ENCODE measurements at places on chromosomes 6 and 20.

GRCh38 chr6:13229205-13230085, 98.9 kb downstream of the TBC1D7 start:
- DNase-seq, result no peak

- DNase-seq, result no peak
These were observed 29.9 kb downstream of the HS3ST5 start for GRCh38 chr6:114312931-114313330.

- DNase-seq, result no peak
These were observed 50.6 kb upstream of the MRPS10 start for GRCh38 chr6:42268016-42268834.

DNA sequence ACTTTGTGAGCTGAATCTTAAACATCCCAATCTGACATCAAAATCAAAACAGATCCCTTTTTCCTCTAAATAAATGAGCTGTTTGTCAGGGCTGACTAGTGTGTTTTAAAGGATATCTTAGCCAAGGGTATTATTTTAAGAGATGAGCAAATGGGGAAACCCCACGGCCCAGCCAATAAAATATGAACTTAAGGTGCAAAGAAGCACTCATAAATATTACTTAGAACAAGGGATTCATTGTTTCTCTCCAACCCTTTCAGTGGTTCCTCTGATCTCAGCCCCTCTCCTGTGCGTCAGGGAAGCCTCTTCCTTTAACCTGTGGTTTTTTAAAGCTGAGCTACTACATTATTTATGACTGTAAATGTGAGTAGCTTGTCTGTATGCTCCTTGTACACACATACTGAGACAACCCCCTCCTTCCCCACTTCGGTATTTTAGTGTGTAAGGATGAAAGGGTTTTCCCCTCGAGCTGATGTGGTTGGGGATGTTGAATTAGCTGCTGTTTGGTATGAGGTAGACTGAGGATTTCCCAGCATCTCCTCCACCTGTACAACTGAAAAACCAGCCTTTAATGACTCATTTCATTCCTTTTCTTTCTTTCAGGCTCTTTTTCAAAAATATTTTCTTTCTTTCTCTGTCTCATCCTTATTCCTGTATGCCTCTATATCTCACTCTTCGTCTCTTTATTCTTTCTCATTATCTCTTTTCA, 6.5 kb downstream of the BMP5 start:
- no peak for DNase-seq

- DNase-seq, result no peak
These were observed 99.3 kb downstream of the RAMACL start for GRCh38 chr6:166487148-166487547.

DNA sequence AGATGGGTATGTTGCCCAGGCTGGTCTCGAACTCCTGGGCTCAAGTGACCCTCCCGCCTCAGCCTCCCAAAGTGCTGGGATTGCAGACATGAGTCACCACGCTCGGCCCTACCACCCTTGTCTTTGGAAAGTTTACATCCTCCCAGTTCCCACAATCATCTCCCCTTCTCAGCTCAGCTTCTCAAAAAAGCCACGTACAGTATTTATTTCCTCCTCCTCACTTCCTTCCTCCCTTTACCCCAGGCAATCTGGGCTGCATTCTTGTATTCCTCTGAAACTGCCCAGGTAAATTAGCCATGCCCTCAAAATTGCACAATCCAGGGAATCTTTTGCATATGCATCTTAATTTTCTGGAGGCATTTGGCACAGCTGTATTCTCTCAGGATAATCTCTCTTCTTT, 7.4 kb upstream of the SLC23A2 start:
- DNase-seq, result no peak
